Natural killer cell treated with Interleukin-12 subunit alpha and Interleukin-12 subunit beta and Interleukin-15 and Interleukin-18, amount 100 ng/mL, for 72 hours (primary cell): ENCODE measurements at places on chromosomes 6 and 20. TPM values are rescaled to one million over a fixed set of nuclear protein-coding genes. Genes with fewer than 3 reads are reported as not detected.

The BANF2 gene
- total RNA-seq = not detected

The ENPP1 gene
- total RNA-seq = 9.5 TPM

The BMP5 gene
- total RNA-seq = not detected

The BMP6 gene
- total RNA-seq = not detected

The GSTA3 gene
- not detected for total RNA-seq

The LRP11 gene
- 1.6 TPM for total RNA-seq

The VNN1 gene
- total RNA-seq = 0.83 TPM

The CCM2L gene
- total RNA-seq = not detected

The DEFB124 gene
- not detected for total RNA-seq

The LBP gene
- not detected for total RNA-seq

The BNIP5 gene
- total RNA-seq = not detected

The KIAA0408 gene
- total RNA-seq = 0.67 TPM

The NKAIN2 gene
- total RNA-seq = not detected

The TAGAP gene
- 39.6 TPM for total RNA-seq

The ZNF311 gene
- total RNA-seq = 0.28 TPM

The LY86 gene
- 0.61 TPM for total RNA-seq

The NTSR1 gene
- not detected for total RNA-seq

The SLC26A8 gene
- total RNA-seq = not detected

The PRL gene
- total RNA-seq = not detected

The ALDH5A1 gene
- 2.3 TPM for total RNA-seq

The ENPP3 gene
- 11.5 TPM for total RNA-seq

The DAAM2 gene
- not detected for total RNA-seq

The CNKSR3 gene
- not detected for total RNA-seq

The RRAGD gene
- 1.3 TPM for total RNA-seq

The BTNL2 gene
- total RNA-seq = not detected

The OR12D3 gene
- total RNA-seq = not detected

The RHAG gene
- not detected for total RNA-seq

The ACTL10 gene
- total RNA-seq = 4.3 TPM

The ADTRP gene
- total RNA-seq = 1.0 TPM

The SNX21 gene
- total RNA-seq = 1.5 TPM

The STMND1 gene
- not detected for total RNA-seq

The CBLN4 gene
- not detected for total RNA-seq

The ANGPT4 gene
- total RNA-seq = not detected

The EYA4 gene
- total RNA-seq = not detected

The CLPSL2 gene
- not detected for total RNA-seq

The MUCL3 gene
- not detected for total RNA-seq

The ANKRD66 gene
- total RNA-seq = not detected

The SLC17A1 gene
- total RNA-seq = not detected

The OR2H1 gene
- total RNA-seq = not detected

The HSPA1L gene
- 1.7 TPM for total RNA-seq

The GSTA2 gene
- not detected for total RNA-seq

The ELOVL4 gene
- 3.9 TPM for total RNA-seq

The PI16 gene
- total RNA-seq = not detected

The PRND gene
- total RNA-seq = not detected

The OSTM1 gene
- total RNA-seq = 37.7 TPM

The UNC5CL gene
- total RNA-seq = 2.4 TPM

The ANKRD6 gene
- 3.2 TPM for total RNA-seq

The COL9A1 gene
- total RNA-seq = not detected

The CCDC28A gene
- total RNA-seq = 16.4 TPM

The HCRTR2 gene
- not detected for total RNA-seq

The IP6K3 gene
- total RNA-seq = not detected
